ENCODE measurements at places on chromosomes 13 and 19.

DNA sequence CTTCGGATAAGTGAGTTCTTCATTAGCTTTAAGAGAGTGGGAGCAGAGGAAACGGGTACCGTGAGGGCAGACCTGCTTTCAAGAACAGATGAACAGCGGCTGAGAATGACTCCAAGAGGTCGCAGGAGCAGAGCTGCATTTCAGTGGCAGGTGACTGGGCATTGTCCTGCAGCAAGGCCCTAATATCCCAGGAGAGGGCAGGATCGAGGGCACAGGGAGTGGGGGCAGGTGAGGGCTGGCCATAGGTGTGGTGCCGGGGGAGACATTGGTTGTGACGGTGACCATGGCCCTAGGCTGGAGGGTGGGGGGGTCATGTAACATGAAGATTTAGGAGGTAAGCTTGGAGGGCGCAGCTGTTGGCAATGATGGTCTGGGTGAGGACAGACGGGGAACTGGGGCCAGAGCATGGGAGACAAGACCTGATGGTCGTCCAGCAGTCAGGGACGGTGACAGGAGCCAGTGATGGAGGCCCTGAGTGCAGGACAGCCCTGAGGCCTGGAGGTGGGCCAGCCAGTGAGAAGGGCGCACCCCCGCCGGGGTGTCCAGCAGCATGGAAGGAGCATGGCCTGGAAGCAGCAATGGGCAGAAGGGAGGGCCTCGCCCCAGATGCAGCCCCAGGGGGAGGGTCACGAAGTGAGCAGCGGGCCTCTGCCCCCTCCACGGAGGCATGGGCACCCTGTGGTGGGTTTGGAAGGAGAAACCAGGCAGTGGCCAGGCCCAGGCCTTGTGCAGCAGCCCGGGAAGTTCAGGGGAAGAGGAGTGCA, 29.2 kb upstream of the LAMP1 start:
- no peak for DNase-seq

GRCh38 chr19:14474827-14475226, 327 bp downstream of the PTGER1 start:
- DNase-seq, result no peak

DNA sequence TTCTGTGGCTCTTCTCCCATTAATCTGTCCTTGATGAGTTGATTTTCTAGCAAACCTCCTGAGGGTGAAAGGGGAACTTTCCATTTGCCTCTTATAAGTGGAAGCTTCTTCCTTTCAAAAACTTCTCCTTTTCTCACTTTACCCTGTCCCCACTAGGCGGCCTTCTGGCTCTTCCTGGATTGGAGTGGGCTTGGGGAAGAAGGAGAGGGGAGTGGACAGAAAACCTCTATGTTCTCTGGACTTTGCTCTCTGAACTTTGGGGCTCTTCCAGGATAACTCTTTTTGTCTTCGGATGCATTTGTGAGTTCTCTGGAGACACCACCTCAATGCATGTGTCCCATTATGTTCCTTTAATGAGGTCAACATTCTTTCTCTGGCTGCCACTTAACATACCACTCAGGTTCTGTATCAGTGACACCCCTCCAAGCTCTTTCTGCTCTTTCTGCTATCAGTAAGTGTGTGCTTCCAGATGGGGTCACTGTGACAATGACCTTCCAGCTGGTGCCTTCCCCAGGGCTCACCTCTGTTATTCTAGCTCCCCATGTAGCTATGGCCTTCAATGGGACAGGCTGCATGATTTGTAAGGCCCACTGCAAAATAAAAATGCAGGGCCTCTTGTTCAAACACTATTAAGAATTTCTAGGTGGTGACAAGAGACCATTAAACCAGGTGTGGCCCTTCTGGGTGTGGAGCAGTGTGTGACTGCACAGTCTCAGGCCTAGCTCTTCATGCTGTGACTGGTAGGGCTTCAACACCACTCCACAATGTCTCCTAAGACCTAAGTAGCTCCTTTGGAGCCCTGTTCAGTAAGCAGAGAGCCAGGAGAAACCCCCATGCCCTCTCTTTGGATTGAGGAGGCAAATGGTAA, 389.2 kb downstream of the EFNB2 start:
- DNase-seq, result no peak

DNA sequence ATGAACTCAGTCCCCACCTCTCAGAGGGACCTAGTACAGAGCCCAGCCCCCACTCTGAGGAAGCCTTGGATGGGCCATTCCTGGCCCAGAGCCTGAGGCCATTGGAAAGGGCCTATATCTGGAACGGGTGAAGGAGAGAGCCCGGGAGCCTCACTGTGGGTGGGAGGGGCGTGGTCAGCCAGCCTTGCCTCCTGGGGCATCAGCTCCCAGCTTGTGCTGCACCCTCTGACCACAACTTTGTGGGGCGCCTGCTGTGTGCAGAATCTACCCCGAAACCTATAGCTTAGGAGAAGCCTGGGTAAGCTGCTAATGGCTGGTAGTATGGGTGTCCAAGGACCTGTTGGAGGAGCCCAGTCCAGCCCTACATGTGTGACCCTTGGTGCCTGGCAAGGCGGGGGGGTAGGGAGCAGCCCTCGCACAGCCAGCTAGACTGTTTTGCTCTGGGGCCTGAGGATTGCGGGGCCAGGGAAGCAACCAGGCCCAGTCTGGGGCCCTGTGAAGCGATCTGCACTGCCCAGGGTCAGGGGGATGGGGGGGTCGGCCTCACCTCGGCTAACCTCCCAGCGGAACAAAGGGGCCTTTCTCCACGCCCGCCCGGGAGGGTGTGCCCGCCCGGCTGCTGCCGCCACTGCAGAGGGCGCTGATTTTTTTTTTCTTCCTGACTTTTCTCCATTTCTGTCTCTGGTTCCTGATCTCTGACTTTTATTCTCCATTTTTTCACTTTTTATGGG, 42.3 kb downstream of the LYL1 start:
- no peak for DNase-seq

DNA sequence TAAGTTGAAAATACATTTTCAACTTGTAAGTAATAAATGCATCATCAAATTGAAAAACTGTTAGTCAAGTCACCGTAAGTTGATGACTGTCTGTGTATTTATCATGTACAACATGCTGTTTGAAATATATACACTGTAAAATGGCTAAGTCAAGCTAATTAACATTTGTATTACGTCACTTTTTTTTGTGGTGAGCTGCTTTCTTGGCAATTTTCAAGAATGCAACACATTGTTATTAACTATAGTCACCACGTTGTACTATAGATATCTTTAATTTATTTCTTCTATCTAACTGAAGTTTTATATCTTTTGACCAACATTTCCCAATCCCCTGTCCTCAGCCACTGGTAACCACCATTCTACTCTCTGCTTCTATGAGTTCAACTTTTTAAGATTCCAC, 57.0 kb downstream of the RBM26 start:
- DNase-seq, result peak; percentile 11

DNA sequence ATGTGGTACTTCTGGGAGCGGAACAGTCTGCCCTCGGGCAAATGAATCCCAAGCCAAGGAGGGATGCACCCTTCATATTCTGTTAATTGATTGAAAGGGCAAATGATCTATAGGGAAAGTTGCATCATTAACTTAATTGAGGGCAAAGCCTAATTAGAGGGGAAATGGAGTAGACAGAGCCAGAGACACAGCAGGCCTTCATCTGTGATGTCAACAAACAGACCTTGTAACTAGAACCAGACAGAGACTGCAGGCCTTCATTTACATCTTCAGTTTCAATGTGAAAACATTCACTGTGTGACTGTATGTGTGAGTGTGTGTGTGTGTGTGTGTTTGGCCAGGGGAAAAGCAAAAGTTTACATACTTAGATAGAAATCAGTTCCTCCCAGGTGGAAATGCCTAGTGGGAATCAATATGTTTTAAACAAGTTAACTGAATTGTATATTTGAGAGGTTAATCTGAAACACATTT, 126.4 kb downstream of the SPRY2 start:
- peak; percentile 54 for DNase-seq

GRCh38 chr13:37476874-37477273, 121.7 kb downstream of the POSTN start:
- peak; percentile 70 for DNase-seq

DNA sequence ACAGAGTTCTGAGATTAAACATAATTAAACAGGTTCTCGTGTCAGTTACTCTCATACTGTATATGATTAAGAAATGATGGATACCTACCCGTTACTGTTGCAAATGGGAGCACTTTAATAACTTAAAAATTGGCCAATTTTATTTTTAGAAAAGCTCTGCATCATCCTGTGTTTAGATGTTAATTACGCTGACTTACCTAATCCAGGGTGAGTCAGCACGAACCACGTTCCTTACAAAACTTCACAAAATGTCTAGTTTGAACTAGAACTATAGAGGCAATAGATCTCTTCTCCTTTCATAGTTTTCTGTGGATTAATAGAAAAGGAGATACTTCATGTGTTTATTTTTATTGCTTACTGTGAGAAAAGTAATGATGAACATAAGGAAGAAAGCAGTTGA, 363.9 kb downstream of the MYO16 start:
- DNase-seq, result peak; percentile 47

DNA sequence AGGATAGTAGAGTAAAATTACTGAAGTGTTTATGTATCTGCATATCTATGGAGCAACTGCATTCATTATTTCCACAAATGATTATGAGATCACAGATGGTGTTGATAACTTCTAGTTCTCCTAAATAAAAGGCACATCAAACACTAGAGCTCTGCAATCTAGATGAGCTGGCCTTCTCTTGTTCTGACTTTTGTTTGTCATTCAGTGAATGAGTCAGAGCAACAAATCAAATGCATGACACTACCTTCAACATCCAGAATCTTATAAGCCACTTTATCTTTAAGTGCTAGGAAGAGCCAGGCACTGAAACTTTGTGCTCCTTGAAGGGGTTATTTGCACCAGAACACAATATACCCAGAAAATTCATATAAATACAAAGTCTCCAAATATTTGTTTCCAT, 456.0 kb downstream of the PCDH17 start:
- DNase-seq, result peak; percentile 67

- DNase-seq, result no peak
Observed at GRCh38 chr13:111527614-111528229, 207.3 kb downstream of the TEX29 start.

- DNase-seq, result peak; percentile 58
Observed at GRCh38 chr13:86601351-86601750, 802.1 kb upstream of the SLITRK6 start.

DNA sequence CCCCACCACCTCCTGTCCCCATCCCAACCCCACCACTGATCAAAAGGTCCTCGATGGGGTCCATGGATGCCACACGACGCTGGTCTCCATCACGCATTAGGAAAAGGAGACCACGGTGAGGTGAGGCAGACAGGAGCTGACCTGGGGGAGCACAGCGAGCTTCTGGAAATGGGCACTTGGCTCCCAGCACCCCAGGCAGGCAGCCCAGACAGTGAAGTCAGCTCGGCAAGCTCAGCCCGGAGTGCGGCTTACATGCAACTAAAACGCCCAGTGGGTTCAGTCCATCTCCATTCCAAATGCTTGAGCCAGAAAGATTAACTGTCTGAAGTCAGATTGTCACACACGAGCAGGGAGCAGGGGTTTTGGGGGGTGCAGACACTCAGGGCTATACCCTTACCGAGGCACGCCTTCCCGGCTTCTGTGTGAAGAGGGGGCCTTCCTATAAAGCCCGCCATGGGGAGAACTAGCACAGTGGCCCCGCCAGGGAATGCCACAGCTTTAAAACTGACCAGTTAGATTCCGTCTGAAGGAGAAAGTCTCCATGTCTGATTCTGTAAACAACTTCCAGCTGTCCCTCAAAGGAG, 79.4 kb downstream of the SPACA7 start:
- no peak for DNase-seq

- no peak for DNase-seq
Observed at GRCh38 chr13:108779308-108779707, 149.9 kb downstream of the MYO16 start.

- DNase-seq, result no peak
Observed at GRCh38 chr13:42048342-42048683, at the start of gene DGKH. DGKH (plus strand) TSS chr13:42048648; CDS start chr13:42048774, 126 bp downstream.

GRCh38 chr19:45883881-45884681, 1.9 kb downstream of the IRF2BP1 start:
- DNase-seq, result no peak

- no peak for DNase-seq
Observed at GRCh38 chr13:98827449-98827848, 75.0 kb upstream of the SLC15A1 start.

DNA sequence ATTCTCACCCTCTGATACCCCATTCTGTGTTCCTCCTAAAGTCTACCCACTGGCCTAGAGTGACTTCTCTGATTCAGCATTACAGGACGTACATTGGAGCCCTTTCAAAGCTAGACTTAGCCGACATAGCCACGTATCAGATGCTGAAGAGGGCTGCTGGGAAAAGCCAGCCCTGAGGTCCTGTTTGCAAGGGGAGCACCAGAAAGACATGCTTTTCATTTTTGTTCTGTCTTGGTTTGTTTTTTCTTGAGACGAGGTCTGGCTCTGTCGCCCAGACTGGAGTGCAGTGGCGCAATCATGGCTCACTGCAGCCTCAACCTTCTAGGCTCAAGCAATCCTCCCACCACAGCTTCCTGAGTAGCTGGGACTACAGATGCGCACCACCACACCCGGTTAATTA, 6.3 kb upstream of the ZSWIM4 start:
- peak; percentile 71 for DNase-seq

- peak; percentile 68 for DNase-seq
Observed at GRCh38 chr13:48816700-48817099, 159.0 kb upstream of the FNDC3A start.

- DNase-seq, result peak; percentile 65
Observed at GRCh38 chr19:17775245-17775927, 19.6 kb upstream of the B3GNT3 start.

GRCh38 chr19:54114340-54115108, 933 bp downstream of the TFPT start:
- DNase-seq, result no peak

- no peak for DNase-seq
Observed at GRCh38 chr19:1882089-1882785, 3.1 kb downstream of the ABHD17A start.

DNA sequence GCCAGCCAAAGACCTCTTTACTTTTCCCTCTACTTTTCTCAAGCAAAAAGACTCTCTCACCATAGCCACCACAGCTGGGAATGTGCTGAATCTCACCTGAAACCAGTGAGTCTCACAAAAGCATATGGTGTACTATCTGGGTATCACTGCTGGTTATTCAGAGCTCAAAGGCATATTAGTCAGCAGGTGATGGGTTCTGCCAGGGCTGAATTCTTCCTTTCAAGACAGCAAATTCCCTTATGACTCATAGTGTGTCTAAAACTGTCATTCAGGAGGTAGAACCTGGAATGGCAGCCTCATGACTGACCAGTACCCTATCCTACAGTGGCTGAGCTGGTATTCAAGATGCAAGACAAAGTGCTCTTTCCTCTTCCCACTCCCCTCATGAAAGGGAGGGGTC, 2859.1 kb downstream of the PCDH9 start:
- DNase-seq, result no peak

GRCh38 chr13:31881495-31881882, 142.2 kb downstream of the RXFP2 start:
- DNase-seq, result no peak

GRCh38 chr13:55554741-55555140, 1586.0 kb upstream of the PRR20A start:
- no peak for DNase-seq

- no peak for DNase-seq
Observed at GRCh38 chr13:109533350-109533749, 253.0 kb downstream of the IRS2 start.

- no peak for DNase-seq
Observed at GRCh38 chr13:51957377-51958216, 53.7 kb downstream of the ATP7B start.

Data from mesenchymal stem cell (in vitro differentiated cells and primary cell).